Trophoblast cell (in vitro differentiated cells and primary cell): ENCODE measurements at places on chromosomes 4 and X.

DNA sequence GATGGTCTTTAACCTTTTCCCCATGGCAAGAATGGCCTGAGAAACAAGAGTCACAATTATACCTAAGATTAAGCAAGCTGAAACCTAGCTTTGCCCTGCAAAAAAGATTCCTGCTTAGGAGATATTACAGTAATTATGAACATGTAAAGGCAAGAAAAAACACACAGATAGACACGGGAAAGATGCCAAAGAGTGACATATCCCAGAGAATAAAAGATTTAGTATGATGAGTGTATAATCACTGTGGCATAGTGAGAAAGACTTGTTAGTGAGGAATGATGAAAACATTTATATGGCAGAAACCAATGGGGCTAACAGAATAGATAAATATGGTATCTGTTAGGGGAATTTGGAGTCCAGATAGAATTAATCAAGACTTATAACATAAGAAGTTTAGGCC is 29.6 kb upstream of the TASL start:
- DNase-seq, result no peak

DNA sequence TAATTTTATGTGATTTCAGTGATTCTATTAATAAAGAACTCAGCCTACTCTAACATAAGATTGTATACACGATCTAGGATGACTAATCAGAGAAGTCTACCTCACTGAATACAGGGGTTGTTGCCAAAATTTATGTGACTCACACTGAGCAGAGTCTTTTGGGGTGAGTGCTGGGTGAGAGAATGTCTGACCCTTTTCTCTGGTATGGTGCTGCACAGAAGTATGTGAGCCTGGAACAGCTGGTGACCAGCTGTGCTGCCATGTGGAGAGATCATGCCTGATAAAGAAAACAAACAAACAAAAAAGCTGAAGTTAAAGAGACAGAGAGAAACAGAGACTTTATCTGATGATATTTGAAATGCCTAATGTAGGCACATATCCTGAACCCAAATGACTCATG is 618.1 kb upstream of the GRIA3 start:
- DNase-seq, result peak; percentile 74

DNA sequence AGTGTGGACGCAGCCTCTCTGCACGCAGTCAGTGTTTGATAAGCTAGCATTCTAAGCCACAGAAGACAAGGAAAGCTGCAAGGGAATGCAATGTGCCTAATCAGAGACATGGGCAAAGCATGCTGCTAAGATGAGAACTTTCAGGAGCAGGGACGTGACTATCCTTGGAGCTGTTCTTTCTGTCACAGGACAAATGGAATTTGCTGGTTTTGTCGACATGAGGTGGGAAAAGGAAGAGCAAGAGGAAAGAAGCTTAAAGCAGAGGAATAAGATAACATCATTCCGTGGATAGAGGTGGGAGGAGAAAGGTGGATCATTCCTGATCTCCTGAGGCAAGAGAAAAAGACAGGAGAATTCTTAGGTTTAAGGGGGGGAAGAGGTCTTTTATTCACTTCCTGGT is 33.7 kb downstream of the RBM47 start:
- peak; percentile 52 for DNase-seq

- no peak for DNase-seq
These were observed 66.9 kb downstream of the SYNPO2 start for GRCh38 chr4:118955515-118955914.

- no peak for DNase-seq
These were observed 75.7 kb downstream of the RASL11B start for GRCh38 chr4:52937829-52938228.

DNA sequence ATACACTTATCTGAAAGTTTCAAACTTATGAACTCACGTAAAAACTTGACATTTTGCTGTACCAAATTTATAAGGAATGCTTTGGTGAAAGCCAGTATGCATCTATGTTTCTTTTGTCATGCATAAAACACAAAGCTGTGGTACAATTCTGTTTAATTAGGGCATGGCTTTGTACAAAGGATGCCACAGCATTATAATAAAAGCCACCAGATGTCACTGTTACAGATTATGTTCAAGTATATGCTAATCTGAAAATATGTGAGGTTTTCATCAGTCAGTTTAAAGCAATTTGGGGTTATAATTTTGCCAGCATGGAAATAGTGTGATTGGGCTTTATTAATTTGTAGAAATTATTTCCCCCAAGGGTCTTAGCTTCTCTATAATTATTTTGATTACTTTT is 69.0 kb downstream of the ATOH1 start:
- no peak for DNase-seq

GRCh38 chrX:45110494-45110893 is 90.2 kb downstream of the DIPK2B start:
- no peak for DNase-seq

- DNase-seq, result no peak
These were observed 27.1 kb downstream of the MORC4 start for GRCh38 chrX:106972896-106973295.

- DNase-seq, result no peak
These were observed 609.2 kb downstream of the SPOCK3 start for GRCh38 chr4:166625018-166625637.

DNA sequence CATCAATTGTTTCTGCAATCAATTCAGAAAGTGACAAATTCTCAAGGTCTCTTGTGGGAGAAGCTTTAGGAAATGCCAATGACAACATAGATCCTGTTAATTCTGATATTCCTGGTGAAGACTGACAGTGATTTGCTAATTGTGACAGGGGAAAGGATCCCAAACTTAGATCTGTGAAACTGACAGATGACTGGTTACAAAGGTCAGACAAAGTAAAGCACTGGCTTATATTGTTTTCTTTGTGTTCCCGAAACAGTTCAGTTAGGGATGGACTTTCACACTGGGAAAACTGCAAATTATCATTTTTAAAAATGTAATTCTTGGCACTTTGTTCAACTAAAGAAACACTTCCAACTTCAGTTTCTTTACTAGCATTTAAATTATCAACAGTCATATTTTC is 30.1 kb downstream of the NAT8L start:
- DNase-seq, result no peak

DNA sequence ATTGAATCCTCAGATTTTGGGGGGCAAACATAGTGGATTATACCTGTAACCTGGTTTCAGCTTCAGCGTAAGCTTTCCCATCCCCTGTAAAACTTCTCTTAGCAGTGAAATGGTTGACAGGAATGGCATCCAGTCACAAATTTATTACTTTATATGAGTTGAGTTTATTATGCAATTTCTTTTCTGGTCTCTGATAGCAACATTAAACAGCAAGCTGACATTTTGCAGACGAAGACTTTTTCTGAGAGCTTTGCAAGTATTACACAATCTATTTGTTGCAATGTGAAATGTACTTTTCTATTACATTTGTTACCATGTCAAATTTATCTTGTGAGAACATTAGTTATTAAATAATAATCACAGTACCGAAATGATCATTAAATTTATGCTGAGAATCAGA is 60.6 kb downstream of the GSPT2 start:
- no peak for DNase-seq

GRCh38 chr4:80115368-80116181 is 42.5 kb upstream of the ANTXR2 start:
- peak; percentile 51 for DNase-seq

- DNase-seq, result no peak
These were observed 48.3 kb downstream of the ZAR1 start for GRCh38 chr4:48538358-48538757.

- DNase-seq, result no peak
These were observed 104.6 kb upstream of the MXRA5 start for GRCh38 chrX:3450881-3451570.

- peak; percentile 96 for DNase-seq
These were observed 102.7 kb downstream of the PHOX2B start for GRCh38 chr4:41645728-41646390.

DNA sequence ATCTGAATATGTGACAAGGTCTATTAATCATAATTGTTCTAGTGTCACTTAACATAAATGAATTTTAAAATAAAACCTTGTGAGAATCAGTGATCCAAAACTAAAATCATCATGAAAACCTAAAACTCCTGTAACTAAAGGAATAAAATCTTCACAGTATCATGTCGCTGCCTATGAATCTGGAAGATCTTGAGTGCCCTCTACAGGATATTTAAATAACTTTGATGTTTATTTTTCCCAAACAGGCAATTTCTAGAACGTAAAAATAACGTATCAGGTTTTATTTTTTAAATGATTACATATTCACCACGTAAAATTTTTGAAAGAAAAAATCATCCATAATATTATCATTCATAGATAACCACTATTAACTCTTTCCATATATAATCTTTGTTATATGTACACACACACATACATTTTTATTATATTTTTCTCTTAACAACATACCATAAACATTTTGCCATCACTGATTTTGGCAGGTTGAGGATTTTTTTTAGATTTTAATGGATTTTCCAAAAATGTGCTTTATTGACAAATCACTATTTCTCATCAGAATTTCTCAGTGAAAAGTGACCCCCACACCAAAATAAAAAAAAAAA is 79.6 kb downstream of the COMMD8 start:
- no peak for DNase-seq

GRCh38 chr4:107509615-107510014 is 210.4 kb downstream of the PAPSS1 start:
- DNase-seq, result no peak

- no peak for DNase-seq
These were observed 47.2 kb downstream of the C4orf50 start for GRCh38 chr4:5971078-5971450.

- no peak for DNase-seq
These were observed 85.4 kb upstream of the FAT1 start for GRCh38 chr4:186809070-186809469.

DNA sequence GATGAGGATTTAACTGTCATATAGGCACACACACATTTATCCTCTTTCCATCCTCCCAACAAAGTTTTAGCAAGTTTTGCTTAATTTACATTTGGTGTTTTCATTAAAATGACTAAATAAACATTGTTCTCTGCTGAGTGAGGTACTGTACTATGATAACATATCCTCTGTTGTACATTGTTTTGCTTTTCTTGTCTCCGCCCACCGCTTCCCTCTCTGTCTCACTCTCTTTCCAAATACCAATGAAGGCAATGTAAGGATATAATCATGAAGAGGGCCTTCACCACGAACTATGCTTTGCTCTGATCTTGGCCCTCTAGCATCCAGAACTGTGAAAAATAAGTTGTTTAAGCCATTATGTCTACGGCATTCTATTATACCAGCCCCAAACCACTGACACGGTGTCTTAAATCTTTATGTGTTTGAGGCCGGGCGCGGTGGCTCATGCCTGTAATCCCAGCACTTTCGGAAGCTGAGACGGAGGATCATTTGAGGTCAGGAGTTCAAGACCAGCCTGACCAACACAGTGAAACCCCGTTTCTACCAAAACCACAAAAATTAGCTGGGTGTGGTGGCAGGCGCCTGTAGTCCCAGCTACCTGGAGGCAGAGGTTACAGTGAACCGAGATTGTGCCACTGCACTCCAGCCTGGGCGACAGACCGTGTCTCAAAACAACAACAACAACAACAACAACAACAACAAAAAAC is 65.3 kb downstream of the HPRT1 start:
- DNase-seq, result no peak

- no peak for DNase-seq
These were observed 37.8 kb downstream of the TBC1D9 start for GRCh38 chr4:140718241-140718952.

- DNase-seq, result no peak
These were observed 29.2 kb upstream of the LARP1B start for GRCh38 chr4:128031756-128032384.

GRCh38 chr4:181427076-181427475 is 816.1 kb upstream of the TENM3 start:
- peak; percentile 19 for DNase-seq

DNA sequence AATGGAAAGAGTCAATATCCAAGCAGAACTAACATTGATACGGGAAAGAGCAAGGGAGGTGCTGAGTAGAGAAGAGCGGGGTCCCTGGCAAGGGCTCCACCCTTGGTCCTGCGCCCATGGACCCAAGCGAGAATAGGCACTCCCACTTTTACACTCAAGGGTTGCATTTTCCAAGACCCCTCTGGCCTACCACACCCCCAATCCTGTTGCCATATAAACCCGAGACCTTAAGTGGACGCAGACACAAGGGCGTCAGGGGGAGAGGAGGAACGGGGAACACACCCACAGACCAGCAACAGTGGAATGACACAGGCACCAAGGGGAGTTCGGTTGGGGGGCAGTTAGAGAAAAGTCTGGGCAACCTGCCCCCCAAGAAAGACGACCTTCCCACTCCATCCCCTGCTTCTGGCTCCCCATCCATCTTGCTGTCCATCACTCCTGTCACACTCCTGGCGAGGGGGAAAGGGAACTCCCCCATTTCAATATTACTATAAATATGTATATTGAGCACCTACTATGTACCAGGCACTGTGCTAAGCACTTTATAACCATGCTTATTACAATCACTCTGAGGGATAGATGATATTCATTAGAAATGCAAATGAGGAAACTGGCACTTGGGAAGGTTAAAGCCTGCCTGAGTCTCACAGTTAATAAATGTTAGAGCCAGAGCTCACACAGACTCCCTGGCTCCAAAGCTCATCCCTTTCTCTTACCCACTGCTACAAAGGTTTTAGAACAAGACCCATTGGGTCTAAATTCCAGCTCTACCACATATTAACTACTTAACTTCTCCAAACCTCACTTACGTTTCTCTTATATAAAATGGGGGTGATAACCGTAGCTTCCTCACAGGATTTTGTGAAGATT is 51.7 kb downstream of the SCD5 start:
- no peak for DNase-seq

DNA sequence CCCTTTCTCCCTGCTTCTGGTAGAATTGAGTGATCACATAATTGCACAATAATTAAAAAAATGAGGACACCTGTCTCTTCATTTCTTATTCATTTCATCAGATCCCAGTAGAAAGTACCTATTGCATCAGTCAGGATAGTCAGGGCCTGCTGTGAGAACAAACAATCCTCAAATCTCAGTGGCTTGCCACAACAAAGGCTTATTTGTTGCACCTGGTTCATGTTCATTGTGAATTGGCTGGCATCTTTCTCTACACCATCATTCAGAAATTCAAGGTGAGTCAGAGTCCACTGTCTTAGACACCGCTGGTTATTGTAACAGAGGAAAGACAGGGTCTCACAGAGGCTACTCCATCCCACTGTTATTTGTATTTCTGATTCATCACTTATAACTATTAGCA is 409.8 kb downstream of the STIM2 start:
- DNase-seq, result no peak

DNA sequence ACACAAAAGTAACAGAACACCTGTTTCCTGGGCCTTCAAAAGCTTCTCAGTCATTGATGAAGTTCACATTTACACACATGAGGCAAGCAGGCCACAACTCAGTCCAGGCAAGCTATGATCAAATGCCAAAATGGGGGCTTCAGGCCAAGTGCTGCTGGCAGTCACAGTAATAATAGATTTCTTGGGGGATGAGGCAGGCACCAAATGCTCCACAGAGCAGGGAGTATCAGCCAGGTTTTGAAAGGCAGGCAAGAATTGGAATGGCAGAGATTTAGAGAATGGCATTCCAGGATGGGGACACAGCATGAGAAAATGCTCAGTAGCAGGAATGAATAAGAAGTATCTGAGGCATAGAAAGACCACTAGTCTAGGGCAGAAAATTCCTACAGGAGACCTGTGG is 52.8 kb downstream of the GRIA3 start:
- DNase-seq, result no peak

GRCh38 chrX:136588036-136588435 is 56.0 kb downstream of the VGLL1 start:
- DNase-seq, result peak; percentile 81
